ENCODE measurements at places on chromosomes 12 and 14. TPM values are rescaled to one million over a fixed set of nuclear protein-coding genes. Genes with fewer than 3 reads are reported as not detected.

GRCh38 chr12:47870175-47870781 is 34.5 kb downstream of the VDR start:
- H3K27ac ChIP-seq, result no peak overlapping the region
- no peak overlapping the region for H3K4me3 ChIP-seq
- H3K36me3 ChIP-seq, result no peaks in the 10 kb centered on the region
- peak; percentile 82 for DNase-seq

DNA sequence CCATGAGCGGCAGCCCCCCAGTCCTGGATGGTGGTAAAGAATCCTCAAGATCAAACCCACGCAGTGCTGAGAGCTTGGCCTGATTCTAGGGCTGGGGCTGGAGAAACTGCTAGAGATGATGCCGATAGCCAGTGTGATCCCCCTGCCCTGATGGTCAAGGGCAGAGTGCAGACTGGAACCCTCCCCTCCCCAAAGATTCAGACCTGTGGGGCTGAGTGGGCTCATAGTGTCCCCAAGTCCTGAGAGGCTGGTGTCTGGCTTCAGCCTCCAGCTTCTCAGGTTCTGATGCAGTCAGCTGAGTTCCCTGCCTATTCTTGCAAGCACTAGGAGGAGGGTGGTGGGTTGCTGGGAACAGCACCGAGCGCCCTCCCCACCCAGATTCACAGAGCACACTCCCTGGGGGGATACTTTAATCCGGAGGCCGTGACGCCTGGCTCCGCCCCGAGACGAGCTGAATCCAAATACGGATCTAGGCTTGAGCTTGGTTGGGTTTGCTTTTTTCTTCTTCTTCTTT is 11.9 kb downstream of the RHOF start:
- H3K4me3 ChIP-seq, result no peak overlapping the region
- no peak for DNase-seq
- H3K27ac ChIP-seq, result no peak overlapping the region
- no peaks in the 10 kb centered on the region for H3K4me1 ChIP-seq

- H3K36me3 ChIP-seq, result no peaks in the 10 kb centered on the region
- no peak overlapping the region for H3K4me3 ChIP-seq
- DNase-seq, result no peak
- H3K27me3 ChIP-seq, result no peaks in the 10 kb centered on the region
- no peaks in the 10 kb centered on the region for H3K4me1 ChIP-seq
- H3K27ac ChIP-seq, result no peak overlapping the region
Measured at GRCh38 chr14:103451401-103451800, 66.2 kb downstream of the MARK3 start.

DNA sequence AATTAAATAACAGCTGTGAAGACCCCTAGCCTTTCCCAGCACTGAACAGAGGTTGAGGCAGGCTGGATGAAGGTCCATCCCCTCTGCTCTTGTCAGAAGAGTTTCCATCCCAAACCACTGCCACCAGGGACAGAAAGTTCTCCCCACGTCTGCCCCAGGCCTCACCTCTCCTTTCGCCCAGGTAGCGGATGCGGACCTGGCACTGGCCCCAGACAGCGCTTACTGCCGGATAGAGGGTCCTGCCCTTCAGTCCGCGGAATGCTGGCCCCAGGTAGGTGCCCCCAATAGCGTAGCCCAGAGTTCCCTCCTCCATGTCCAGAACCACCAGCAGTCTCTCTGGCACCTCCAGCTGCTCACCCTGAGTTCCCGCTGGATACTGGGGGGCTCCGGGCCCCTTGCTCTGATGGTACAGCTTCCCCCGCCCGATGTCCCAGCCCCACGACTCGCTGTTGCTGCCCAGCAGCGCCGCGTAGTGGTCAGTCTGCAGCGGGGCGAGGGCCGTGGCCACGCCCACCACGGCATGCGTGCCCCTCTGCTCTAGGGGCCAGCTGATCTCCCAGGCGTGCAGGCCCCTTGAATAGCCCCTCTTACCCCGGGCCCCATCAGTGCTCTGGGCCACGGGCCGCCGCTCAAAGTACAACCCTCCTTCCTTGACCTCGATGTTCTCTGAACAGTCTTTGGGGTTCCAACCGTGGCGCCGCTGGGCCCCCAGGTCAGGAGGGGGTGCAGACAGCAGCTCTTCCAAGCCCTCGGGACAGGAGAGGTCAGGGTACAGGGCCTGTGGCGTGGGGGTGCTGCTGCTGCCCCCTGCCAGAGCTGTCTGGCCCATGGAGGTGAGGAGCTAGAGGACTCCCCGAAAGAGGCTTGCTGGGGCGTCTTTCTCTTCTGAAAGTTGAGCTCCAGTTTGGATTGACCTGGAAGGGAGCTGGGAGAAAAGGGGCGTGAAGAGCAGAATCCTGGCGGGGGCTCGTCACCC is 742 bp downstream of the SPSB2 start:
- peak overlapping the region; percentile 66 for H3K27ac ChIP-seq
- peaks cover 2% of the 10 kb centered on the region for H3K36me3 ChIP-seq
- DNase-seq, result peak; percentile 91
- H3K4me3 ChIP-seq, result peak overlapping the region; percentile 80

GARIN6 gene
- total RNA-seq, result not detected
